Uterus (tissue), 4 donors: ENCODE measurements at places on chromosomes 4 and X.

- DNase-seq = no peak
Observed at GRCh38 chr4:1041147-1041935, 29.9 kb downstream of the FGFRL1 start.

GRCh38 chr4:120939693-120940092 is 17.2 kb upstream of the PRDM5 start:
- no peak for DNase-seq

GRCh38 chr4:171342646-171343045 is 470.6 kb upstream of the GALNTL6 start:
- no peak for DNase-seq

GRCh38 chr4:66465111-66465510 is 794.8 kb upstream of the EPHA5 start:
- no peak for DNase-seq

- no peak for DNase-seq
Observed at GRCh38 chrX:112681976-112682375, 2.2 kb upstream of the LHFPL1 start.

- no peak for DNase-seq
Observed at GRCh38 chr4:110088670-110089069, 109.7 kb downstream of the ELOVL6 start.

GRCh38 chr4:105060628-105061027 is 86.0 kb upstream of the TET2 start:
- DNase-seq = no peak

GRCh38 chr4:78778530-78778929 is 2.4 kb downstream of the BMP2K start:
- DNase-seq = no peak

DNA sequence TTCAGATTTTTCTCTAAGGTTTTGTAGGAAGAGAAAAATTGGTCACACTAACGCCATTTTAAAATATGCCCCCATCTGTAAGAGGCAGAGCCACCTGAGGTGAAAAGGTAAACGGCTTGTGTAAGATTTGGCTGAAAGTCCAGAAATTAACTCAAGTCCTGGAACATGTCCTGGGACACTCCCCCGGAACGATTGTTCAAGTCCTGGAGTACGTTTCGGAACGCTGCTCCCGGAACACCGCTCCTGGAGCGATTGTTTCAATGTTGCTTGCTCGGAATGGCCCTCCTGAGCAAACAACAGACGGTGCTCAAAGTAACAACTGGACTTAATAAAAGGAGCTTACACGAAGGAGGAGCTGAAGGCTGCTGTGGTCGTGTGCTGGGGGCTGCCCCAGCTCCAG is 796.5 kb upstream of the SLIT2 start:
- no peak for DNase-seq

DNA sequence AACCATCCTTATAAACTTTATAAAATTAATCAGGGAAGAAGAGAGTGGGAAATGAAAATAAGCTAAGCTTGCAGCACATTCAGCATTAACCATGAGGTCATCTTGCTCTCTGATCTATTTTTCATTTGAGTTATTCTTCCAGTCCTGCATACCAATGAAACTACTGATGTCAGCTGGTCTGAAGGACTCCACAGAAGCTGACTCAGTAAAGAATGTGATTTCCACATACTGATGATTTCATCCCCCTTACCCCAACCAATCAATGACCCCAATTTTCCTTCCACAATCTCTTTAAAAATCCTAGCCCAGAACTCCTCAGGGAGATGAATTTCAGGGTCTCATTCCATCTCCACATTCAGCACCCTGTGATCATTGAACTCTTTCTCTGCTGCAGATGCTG is 18.8 kb upstream of the DSPP start:
- no peak for DNase-seq

GRCh38 chrX:71105628-71106027 is 912 bp downstream of the CXorf65 start:
- DNase-seq = no peak

DNA sequence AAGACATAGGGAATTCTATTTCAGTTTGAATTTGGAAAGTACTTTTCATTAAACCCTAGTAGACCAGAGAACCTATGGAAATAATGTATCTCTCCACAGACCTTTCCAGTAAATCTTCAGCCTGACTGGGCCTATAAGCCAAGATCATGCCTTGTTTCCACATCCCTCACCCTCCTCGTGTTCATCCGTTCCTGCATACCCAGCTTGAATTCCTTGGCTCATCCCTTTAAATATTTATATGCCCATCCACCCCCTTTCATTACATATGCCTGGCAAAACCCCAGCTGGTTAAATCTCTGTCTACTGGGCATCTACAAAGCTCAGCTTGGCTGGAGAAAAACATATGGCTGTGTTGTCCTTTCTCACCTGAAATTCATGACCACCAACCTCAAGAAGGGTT is 32.4 kb downstream of the SLC2A9 start:
- DNase-seq = no peak

DNA sequence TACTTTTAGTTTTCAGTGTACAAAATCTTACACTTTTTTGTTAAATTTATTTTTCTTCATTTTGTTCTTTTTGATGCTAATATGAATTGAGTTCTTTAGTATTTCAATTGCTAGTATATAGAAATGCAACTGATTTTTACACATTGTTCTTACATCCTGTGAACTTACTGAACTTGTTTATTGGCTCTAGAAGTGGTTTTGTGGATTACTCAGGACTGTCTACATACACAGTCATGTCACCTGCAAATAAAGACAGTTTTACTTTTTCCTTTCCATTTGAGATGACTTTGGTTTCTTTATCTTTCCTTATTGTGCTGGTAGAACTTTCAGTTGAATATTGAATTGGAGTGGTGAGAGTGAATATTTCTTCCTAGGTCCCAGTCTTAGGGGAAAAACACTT is 40.8 kb upstream of the ANXA10 start:
- DNase-seq = no peak

- DNase-seq = peak; percentile 28
Observed at GRCh38 chrX:9148615-9149399, 114.9 kb upstream of the FAM9B start.

GRCh38 chr4:42391355-42391664 is 6.0 kb upstream of the SHISA3 start:
- DNase-seq = no peak

DNA sequence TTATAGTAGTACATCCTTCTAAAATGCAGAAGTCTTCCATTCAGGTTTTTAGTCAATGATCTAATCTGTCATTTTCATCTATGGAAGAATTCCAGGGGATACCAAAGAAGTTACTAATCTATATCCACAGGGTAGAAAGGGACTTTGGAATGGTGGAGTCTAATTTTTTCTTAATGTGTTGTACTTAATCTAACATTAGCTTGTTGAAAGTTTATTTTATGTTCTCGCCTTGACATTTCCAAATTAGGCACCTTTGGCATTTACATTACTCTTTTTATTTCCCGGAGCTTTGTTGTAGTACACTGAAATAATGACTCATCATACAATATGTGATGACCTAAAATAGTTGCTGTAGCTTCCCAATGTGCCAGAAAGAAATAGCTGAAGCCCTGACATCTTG is 91.5 kb downstream of the HTR2C start:
- no peak for DNase-seq

DNA sequence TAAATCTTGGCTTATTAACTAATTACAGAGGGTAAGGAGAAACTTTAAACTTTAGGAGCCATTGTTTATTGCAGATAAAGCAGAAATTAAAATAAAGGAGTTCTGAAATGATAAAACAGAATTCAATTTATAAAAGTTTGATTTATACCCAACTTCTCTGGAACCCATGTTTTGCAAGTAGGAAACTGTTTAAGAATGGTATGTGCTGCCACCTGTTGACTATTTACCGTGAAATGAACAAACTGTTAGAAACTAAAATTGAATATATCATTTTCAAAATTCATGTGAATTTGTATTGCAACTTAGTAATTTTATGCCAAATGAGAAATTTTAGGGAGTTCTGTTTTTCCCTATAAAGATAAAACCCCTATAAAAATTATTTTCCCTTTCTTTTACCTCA is 11.0 kb upstream of the TBC1D8B start:
- DNase-seq = no peak

DNA sequence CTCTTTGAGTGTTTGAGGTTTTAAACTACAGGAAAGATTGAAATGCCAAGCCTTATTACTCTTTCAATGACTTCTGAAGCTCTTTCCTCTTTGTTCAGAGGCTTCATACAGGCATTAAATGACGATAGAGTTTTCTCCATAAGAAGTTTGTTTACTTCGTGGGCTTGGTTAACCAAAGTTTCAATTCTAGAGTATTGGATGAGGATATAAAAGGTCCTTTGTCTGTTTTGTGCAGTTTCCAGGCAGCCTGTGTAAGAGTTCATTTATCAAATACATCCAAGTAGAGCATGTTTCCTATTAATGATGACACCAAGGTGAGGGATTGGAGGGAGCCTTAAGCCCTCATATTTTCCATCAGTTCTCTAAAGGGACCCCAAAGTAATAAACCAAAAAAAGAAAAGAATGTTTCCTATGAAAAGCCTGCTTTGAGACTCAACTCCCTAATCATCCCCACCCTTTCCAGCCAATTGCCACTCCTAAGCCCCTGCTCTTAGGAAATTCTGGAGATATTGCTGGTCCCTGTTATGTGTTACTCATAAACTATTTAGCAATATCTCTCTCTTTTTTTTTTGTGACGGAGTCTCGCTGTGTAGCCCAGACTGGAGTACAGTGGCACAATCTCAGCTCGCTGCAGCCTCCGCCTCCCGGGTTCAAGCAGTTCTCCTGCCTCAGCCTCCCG is 106.2 kb upstream of the IL13RA1 start:
- DNase-seq = no peak

DNA sequence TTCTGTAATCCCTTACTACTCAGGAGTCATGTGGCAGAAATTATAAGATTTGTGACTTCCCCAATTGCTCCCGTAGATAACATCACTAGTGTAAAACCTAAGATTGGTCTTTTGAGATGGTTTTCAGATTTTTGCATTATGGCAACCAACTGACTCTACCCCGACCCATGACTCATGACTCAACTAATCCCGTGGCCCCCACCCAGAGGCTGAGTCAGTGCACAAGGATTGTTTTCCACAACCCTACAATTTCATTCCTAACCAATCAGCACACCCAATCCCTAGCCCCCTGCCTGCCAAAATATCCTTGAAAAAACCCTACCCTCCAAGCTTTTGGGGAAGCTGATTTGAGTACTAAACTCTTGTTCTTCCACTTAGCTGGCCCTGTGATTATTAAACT is 109.4 kb upstream of the FAM9C start:
- no peak for DNase-seq

DNA sequence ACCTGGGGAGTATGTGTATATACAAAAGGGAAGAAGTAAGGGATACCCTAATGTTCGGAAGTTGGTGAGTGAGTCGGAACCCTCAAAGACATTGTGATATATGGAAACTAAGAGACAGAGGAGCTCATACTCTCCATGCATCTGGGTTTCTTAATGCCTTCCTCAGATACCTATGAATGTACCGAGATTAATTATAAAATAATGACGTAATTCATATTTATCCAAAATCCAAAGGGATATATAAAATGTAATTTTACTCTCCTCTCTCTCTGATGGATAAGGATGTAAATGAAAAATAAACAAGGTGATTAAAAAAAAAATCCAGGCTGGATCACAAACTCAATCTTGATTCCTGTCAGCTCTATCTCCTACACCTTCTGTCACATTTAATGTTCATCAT is 275.9 kb upstream of the FAM241A start:
- no peak for DNase-seq

GRCh38 chrX:2609431-2610238 is 81.5 kb upstream of the CD99 start:
- no peak for DNase-seq

- peak; percentile 49 for DNase-seq
Observed at GRCh38 chr4:16779028-16779675, 119.3 kb downstream of the LDB2 start.

GRCh38 chrX:44344687-44345086 is 1.2 kb upstream of the EFHC2 start:
- DNase-seq = no peak

DNA sequence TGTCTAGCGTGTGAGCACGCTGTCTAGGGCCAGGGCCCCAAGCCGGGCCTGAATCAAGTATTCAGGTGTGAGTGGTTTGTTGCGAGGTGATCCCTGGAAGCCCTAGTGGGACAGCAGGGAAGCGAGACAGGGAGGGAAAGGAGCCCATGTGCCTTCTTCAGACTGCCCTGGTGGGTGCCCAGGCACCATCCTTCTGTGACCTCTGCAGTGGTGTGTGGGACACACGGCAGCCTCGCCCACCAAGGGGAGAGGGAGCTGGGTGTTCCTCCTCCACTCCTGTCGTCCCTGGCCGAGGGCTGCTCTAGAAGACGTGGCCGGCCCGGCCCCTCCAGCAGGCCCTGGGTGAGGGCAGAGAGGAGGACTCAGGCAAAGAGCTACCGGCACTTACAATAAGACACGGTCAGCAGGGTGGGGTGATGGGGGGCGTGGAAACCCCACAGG is 47.4 kb downstream of the HTRA3 start:
- DNase-seq = peak; percentile 13

- no peak for DNase-seq
Observed at GRCh38 chr4:79872738-79873137, 200.3 kb downstream of the ANTXR2 start.

GRCh38 chr4:3250438-3250955 is 1.5 kb downstream of the MSANTD1 start:
- DNase-seq = no peak

DNA sequence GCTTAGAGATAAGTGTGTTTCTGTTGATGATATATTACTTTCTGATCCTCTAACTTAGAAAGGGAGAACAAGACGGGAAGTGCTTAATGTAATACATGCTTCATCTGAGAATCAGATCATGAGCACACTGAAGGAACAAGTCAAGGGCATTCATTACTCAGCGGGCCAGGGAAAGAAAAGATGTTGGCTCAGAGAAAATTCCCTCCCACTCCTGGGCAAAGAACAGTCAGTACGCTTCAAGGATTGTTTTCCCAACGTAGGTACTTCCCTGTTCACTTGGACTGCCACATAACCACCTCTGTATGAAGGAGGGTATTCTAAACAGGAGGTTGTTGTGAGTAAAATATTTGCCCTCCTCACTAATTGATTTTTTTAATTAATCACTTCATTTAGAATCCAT is 374.5 kb upstream of the FMR1 start:
- no peak for DNase-seq

GRCh38 chrX:133444196-133444595 is 28.9 kb upstream of the GPC4 start:
- no peak for DNase-seq
